ENCODE measurements at places on chromosomes 3 and 15.

DNA sequence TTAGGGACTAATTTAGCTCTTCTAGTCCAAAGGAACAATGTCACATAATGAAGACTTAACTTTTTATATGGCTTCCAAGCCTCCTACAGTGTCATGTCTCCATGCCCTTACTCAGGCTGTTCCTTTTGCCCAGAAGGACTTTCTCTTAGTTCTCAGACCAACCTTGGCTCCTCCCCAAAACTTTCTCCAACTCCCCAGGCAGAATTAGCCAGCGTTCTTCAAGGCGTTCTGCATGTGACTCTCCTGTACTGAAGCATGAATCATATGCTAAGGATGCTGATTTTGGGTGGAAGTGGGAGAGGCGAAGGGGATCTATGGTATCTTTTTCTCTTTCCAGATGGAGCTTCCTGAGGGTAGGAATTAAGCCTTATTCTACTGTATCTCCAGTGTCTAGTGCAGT, 335.1 kb upstream of the ICE2 start:
- DNase-seq, result no peak

DNA sequence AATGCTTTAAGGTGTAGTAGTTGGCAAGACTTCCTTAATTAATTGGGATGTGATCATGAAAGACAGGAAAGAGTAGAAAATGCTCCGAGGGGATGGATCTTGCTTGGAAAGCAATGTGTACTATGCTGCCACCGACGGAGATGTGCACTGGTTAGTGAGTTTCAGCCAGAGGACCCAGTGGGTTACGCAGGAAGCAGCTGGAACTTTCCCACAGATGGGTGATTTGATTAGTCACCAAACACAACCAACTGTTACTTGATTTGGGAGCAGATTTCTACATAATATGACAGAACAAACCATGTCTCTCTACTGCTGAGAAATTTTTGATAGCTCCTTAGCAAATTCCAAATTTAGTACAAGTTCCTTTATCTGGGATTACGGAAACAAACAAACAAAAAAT, 245.4 kb upstream of the MCTP2 start:
- no peak for DNase-seq

- no peak for DNase-seq
These were observed 440.5 kb downstream of the SHQ1 start for GRCh38 chr3:72407766-72408165.

DNA sequence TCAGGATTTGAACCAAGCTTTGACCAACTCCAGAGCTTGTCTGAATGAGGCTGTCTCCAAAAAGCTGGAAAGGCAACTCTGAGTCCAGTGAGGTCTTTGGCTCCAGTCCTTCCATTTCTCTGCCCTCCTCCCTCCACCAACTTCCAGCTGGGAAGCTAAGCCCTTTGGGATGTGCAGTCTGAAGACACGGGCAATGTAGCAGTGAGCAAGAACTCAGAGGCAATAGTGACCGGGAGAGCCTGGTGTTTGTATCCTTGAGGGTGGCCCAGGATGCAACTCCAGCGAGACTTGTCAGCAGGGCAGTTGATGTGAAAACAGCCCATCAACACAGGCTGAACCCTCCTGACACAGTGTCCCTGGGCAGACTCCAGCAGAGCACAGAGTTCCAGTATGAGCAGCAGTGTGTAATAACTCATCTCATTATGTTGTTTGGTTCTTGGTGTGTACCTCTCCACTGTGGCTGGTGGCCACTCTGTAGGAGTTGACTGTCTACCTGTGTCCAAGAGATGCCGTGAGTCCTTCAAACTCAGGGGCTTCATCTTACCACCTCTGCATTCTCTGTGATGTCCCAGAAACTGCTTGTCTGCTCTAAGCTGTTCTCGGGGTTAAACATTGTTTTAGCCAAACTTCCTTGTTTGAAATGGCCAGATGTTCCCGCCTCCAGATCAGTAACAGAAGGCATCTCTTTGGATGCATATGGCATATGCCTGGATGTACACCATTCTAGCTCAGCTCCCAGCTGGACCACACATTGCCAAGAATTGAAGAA, 6.6 kb downstream of the CDCP1 start:
- no peak for DNase-seq

GRCh38 chr3:184176377-184177330, 2.0 kb downstream of the AP2M1 start:
- no peak for DNase-seq

GRCh38 chr3:104982130-104982529, 384.6 kb upstream of the ALCAM start:
- no peak for DNase-seq

DNA sequence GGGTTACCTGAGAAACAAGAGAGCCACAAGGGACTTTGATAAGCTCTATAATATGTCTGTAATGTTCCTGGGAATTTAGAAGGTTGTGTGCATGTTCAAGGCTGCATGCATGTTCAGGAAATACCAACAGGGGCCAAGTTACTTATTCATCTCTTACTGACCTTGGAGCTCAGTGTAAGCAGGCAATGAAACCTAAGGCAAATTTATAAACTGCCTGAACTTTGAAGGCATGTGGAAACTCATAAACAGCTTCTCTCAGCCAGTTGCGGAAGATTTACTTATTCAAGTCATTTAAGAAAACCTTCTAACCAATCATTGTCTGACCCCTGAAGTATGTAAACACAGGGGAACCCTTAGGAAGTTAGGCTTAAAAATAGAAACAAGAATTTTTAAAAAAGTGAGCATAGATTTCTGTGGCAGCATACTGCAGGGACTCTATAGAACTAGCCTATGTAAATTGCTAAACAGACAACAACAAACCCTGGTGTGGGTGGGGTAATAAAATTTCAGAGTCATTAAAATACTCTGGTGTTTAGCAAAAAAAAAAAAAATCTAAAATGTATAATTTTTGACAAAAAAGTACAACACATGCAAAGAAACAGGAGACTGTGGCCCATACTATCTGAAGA, 57.2 kb downstream of the SLC15A2 start:
- no peak for DNase-seq

- DNase-seq, result no peak
These were observed 182.5 kb downstream of the FOXP1 start for GRCh38 chr3:71400986-71401451.

GRCh38 chr15:55741833-55742497, 987 bp downstream of the PRTG start:
- DNase-seq, result no peak

GRCh38 chr3:105869861-105870755, 1.3 kb upstream of the CBLB start:
- no peak for DNase-seq

DNA sequence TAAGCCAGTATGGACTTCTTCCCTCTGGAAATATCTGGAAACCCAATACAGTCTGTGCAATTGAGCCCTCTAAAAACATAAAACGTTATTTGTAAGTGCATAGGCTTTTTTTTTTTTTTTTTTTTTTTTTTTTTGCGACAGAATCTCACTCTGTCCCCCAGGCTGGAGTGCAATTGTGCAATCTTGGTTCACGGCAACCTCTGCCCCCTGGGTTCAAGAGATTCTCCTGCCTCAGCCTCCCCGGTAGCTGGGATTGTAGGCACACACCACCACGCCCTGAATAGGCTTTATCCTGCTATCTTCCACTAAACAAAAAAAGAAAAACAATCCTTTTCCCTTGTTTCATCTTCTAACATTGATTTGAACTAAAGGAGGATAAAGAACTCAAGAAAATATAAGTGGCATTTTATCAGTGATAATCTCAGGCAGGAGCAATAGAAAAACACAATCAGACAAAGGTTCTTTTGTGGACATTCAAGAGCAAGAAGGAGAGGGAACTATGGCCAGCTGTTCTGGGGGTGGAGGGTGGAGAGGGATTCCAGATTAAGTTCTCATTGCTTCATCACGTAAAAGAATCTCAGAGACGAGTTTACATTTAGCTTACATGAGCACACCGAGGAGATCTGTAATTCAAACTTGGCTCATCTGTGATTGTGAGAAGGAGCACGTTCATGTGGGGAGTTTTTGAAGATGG, 68.6 kb downstream of the ITGB5 start:
- no peak for DNase-seq

DNA sequence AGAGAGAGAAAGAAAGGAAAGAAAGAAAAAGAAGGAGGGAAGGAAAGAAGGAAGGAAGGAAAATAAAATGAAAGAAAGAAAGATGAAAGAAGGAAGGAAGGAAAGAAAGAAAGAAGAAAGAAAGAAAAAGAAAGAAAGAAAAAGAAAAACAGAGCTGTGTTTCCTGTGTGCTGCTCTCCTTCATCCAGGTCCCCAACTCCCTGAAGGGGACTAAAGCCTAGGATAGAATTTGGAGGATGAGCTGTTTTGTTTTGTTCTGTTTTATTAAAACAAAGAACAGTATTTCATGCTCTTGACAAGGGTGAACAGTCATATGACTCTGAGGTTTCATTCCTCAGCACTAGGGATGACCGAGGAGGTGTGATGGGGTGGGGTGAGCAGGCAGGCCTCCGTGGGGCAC, 164.8 kb upstream of the NDN start:
- DNase-seq, result no peak

DNA sequence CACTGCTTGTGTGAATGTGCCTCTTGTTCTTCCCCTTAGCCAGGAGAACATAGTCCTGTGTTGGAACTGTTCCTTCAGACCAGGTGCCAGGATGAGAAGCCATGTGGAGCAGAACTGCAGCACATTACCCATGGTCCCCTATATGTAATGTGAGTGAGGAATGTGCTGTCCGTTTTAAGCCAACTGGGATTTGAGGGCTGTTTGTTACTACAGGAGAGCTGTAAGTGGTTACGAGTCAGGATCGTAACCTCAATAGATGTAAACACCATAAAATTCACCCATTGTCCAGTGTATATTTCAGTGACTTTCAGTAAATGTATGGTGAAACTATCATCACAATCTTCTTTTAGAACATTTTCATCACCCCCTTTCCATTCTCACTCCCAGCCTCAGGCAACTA, 10.1 kb upstream of the SCAP start:
- no peak for DNase-seq

DNA sequence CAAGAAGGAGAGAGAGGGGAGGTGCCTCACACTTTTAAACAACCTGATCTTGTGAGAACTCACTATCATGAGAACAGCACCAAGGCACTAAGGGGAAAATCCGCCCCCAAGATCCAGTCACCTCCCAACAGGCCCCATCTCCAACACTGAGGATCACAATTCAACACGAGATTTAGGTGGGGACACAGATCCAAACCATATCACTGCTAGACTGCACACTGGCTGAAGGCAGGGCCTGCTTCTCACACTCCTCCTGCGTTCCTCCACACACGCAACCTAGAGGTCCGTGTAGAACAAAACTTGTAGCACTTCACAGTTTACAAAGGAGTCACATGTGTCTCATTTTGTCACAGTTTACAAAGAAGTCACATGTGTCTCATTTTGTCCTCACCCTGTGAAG, 97.8 kb downstream of the DAPK2 start:
- DNase-seq, result no peak

DNA sequence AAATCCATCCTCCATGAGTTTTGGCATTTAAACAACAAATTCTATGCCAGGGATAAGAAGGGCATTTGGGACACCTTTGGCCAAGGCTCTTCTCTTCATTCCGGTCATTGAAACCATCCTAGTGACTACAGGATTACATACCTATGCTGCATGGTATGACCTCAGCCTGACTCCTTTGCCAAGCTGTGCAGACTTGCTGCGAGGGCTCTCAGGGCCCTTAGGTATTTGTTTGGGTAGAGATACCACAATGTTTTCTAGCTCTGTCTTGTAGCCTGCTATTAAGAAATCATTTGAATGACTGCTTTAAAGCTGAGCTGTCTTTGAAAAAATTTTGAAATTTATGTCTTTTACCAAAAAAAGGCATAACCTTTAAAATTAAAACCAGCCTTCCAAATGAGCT, 749.8 kb upstream of the SGO1 start:
- no peak for DNase-seq

GRCh38 chr15:67803299-67803698, 22.0 kb upstream of the SKOR1 start:
- DNase-seq, result no peak

DNA sequence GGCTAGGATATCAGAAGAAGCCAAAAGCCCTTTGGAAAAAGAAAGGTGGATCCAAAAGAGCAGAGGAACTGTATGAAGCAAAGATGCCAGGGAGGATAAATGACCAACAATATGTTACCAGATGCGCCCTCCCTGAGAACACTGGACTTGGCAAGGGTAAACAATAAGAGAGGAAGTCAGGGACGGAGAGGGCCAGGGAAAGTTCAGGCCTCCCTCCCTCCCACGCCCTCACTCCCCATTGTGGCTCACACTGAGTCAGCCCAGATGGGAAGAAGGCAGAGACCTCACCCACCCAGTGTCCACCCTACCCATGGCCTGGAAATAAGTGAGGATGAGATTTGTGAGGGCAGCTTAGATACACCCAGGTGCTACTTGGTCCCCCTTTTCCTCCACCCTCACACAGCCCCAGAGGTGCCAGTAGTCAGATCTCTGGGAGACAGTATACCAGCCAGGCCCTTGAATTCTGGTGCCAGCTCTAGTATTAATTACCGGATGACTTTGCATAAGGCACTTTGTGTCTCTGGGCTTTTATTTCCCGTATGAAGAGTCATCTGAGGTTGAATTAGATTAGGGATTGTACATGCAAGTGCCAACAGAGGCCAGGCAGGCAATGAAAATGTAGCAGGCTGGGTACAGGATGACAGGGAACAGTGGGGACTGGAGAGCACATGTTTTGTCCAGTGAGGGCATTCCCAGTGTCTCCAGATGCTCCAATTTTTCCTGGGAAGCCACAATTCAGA, 35.1 kb upstream of the FRMD4B start:
- DNase-seq, result no peak

DNA sequence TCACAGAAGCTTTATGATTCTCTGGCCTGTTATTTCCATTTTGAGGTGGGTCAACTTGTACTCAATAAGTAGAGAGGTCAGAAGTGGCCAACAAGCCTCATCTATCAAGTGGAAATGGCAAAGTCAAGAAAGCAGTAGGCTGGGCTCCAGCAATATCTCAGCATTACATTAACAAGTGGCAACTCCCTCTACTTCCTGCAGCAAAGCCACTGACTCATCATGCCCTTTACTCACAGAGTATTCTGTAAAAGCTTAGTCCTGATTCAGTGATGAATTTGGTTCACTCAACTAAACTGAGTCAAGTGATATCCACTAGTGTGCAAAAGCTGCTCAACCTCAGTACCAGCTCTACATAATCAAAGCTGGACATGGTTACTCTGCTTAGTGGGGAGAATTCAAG, 954.6 kb downstream of the EPHA3 start:
- no peak for DNase-seq

DNA sequence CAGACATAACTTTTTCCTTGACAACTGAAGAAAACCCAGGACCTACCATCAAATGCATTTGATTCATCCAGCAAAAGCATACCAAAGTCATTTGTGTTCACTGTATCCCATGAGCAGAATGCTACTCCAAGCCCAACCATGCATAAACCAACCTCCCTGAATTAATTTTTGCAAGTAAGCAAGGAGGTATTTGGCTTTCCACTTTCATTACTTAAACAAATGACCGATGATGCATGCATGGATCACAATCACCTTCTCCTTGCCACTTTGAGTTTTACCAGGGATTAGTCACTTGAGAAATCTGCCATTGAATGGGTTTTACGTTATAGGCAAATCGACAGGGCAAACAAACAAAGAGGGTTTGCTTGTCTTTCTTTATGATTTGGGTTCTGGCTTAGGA, 214.8 kb downstream of the FMN1 start:
- no peak for DNase-seq

GRCh38 chr15:52153900-52154895, 37.0 kb downstream of the GNB5 start:
- no peak for DNase-seq

All from stimulated activated CD4-positive, alpha-beta T cell treated with anti-CD3 and anti-CD28 coated beads, Interleukin-2, amount 100 ng/mL, for 4 hours (primary cell).